Panc1 (cell line): ENCODE measurements at places on chromosomes 12 and 14. TPM values are rescaled to one million over a fixed set of nuclear protein-coding genes. Genes with fewer than 3 reads are reported as not detected.

Gene TDRD9
- total RNA-seq = not detected

- DNase-seq = no peak
- peak overlapping the region; percentile 67; the same call in 1 of the 2 replicates for H3K27ac ChIP-seq
- H3K4me1 ChIP-seq = peaks cover 33% of the 10 kb centered on the region
- H3K4me3 ChIP-seq = no peak overlapping the region
Measured at GRCh38 chr12:25996677-25997076, 38.2 kb downstream of the RASSF8 start.

GRCh38 chr12:93336291-93336741, 41.4 kb upstream of the NUDT4 start:
- no peak for DNase-seq
- H3K4me1 ChIP-seq = no peaks in the 10 kb centered on the region

GRCh38 chr12:89544022-89544421, 18.2 kb upstream of the POC1B start:
- H3K27me3 ChIP-seq = no peaks in the 10 kb centered on the region
- no peak for DNase-seq
- no peaks in the 10 kb centered on the region for H3K4me1 ChIP-seq
- no peaks in the 10 kb centered on the region for H3K36me3 ChIP-seq
- no peak overlapping the region for H3K4me3 ChIP-seq

Gene SLC25A47
- not detected for total RNA-seq

Gene GALNT9
- 0.33 TPM for total RNA-seq

DNA sequence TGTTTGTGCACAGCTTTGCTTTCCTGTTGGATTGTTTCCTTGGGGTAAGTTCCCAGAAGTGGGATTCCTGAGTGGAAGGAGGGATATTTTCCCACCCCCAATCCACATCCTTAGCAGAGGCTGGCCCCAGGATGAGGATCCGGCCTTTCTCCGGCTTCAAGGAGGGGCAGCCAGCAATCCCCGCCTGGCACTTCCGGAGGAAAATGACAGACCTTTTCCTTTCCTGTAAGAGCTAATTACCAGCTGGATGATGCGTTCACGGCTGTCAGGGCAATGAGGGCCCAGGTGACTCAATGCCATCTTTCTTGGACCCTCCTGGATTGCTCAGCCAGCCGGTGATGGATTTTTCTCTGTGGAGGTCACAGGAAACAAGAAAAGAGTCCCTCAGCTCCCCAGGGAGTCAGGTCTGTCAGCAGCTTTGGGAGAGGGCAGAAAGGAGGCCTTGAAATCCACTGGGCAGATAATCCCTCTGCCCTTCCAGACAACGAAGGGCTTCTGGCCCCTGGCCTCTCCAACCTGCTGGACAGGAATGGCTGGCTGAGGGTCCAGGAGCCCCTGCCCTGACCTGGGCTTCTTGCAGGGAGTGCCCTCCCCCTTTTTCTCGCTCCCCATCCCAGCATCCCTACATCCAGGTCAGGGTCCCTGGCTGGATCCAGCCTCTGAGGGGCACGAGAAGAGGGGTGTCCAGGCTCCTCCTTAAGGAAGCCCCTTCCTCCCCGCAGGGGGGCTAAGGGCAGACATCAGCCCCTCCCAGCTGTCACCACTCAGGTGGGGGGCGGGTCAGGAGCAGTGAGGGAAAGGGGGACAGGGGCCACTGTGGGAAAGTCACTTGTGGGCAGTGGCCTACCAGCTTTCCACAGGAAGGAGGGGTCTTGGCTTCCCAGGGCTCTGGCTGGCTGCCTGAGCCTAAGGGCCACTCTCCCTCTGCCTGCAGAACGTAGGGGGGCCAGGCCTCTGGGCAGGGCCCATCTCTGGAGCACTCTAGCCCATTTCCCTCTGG, 16.1 kb upstream of the CCDC85C start:
- no peaks in the 10 kb centered on the region for H3K27me3 ChIP-seq
- H3K4me1 ChIP-seq = no peaks in the 10 kb centered on the region; the same call in 1 of the 2 replicates
- H3K27ac ChIP-seq = no peak overlapping the region
- H3K4me3 ChIP-seq = no peak overlapping the region
- no peak for DNase-seq

- H3K4me1 ChIP-seq = no peaks in the 10 kb centered on the region
- 0 out of 2 replicates have a peak, but pooled peaks cover 3% of the 10 kb centered on the region for H3K36me3 ChIP-seq
- H3K27me3 ChIP-seq = no peaks in the 10 kb centered on the region
- H3K27ac ChIP-seq = no peak overlapping the region
- no peak overlapping the region for H3K4me3 ChIP-seq
Measured at GRCh38 chr14:73162251-73162650, 25.9 kb downstream of the PSEN1 start.

- DNase-seq = no peak
- no peak overlapping the region for H3K4me3 ChIP-seq
- no peak overlapping the region for H3K27ac ChIP-seq
- no peaks in the 10 kb centered on the region for H3K27me3 ChIP-seq
- no peaks in the 10 kb centered on the region for H3K36me3 ChIP-seq
Measured at GRCh38 chr14:61388173-61388975, 67.0 kb downstream of the PRKCH start.

- H3K4me3 ChIP-seq = no peak overlapping the region
- DNase-seq = no peak
- H3K4me1 ChIP-seq = no peaks in the 10 kb centered on the region
- H3K27ac ChIP-seq = no peak overlapping the region
- no peaks in the 10 kb centered on the region for H3K27me3 ChIP-seq
Measured at GRCh38 chr14:95193081-95193480, 35.8 kb upstream of the DICER1 start.

- H3K36me3 ChIP-seq = peaks cover 10% of the 10 kb centered on the region
- no peaks in the 10 kb centered on the region for H3K27me3 ChIP-seq
- H3K27ac ChIP-seq = no peak overlapping the region
- DNase-seq = no peak
- peaks cover 14% of the 10 kb centered on the region for H3K4me1 ChIP-seq
- no peak overlapping the region for H3K4me3 ChIP-seq
Measured at GRCh38 chr12:6750506-6750905, 2.4 kb downstream of the MLF2 start.

GRCh38 chr12:63021116-63021515, 86.2 kb upstream of the PPM1H start:
- no peaks in the 10 kb centered on the region for H3K36me3 ChIP-seq
- H3K27me3 ChIP-seq = peaks cover 2% of the 10 kb centered on the region; the same call in 1 of the 2 replicates
- H3K4me3 ChIP-seq = no peak overlapping the region
- no peak overlapping the region for H3K27ac ChIP-seq

Gene CELA1
- not detected for total RNA-seq

GRCh38 chr12:10027721-10028120, 2.8 kb upstream of the CLEC9A start:
- H3K4me1 ChIP-seq = no peaks in the 10 kb centered on the region
- no peak for DNase-seq
- no peak overlapping the region for H3K27ac ChIP-seq

- peaks cover 18% of the 10 kb centered on the region for H3K27me3 ChIP-seq
- H3K27ac ChIP-seq = no peak overlapping the region
- H3K4me3 ChIP-seq = no peak overlapping the region; the same call in 1 of the 2 replicates
- no peak for DNase-seq
- peaks cover 10% of the 10 kb centered on the region; the same call in 1 of the 2 replicates for H3K4me1 ChIP-seq
Measured at GRCh38 chr12:47903151-47903611, 1.6 kb downstream of the VDR start.

Gene ERP27
- total RNA-seq = not detected

DNA sequence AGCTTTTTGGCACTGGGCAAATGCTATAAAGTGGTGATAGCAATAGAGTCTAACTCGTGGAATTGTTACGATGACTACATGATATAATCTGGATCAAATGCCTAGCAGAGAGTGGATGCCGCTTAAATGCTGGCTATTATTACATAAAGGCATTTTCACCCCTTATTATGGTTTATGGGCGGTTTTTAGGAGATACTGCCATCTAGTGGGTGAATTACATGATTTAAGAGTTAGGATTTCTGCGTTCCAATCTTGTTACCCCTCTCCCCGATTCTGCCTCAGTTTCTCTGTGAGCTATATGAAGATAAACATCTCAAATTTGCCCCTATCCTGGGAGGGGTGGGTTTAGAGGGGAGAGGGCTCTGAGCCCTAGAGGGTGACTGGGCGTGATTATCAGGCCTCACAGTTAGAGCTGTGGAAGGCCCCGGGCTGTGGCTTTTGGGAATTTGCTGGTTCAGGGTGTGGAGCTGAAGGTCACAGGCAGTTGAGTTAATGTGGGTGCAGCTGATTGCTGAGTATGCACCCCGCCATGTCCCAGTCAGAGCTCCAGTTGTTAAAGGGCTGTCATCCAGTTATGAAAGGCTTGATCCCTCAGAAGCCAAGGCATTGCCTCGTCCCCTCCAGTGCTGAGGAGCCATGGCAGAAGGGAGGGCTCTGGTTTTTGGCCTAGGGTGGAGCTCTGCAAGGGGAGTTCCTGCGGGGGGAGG, 14.4 kb downstream of the CLSTN3 start:
- no peaks in the 10 kb centered on the region for H3K27me3 ChIP-seq
- H3K4me1 ChIP-seq = no peaks in the 10 kb centered on the region
- H3K36me3 ChIP-seq = no peaks in the 10 kb centered on the region
- H3K4me3 ChIP-seq = no peak overlapping the region
- H3K27ac ChIP-seq = no peak overlapping the region

Gene GNPNAT1
- total RNA-seq = 22.2 TPM

GRCh38 chr12:121807642-121808347, 4.0 kb downstream of the SETD1B start:
- no peak overlapping the region for H3K4me3 ChIP-seq
- H3K27ac ChIP-seq = peak overlapping the region; percentile 88; the same call in 1 of the 2 replicates
- peaks cover 8% of the 10 kb centered on the region for H3K36me3 ChIP-seq
- no peak for DNase-seq

DNA sequence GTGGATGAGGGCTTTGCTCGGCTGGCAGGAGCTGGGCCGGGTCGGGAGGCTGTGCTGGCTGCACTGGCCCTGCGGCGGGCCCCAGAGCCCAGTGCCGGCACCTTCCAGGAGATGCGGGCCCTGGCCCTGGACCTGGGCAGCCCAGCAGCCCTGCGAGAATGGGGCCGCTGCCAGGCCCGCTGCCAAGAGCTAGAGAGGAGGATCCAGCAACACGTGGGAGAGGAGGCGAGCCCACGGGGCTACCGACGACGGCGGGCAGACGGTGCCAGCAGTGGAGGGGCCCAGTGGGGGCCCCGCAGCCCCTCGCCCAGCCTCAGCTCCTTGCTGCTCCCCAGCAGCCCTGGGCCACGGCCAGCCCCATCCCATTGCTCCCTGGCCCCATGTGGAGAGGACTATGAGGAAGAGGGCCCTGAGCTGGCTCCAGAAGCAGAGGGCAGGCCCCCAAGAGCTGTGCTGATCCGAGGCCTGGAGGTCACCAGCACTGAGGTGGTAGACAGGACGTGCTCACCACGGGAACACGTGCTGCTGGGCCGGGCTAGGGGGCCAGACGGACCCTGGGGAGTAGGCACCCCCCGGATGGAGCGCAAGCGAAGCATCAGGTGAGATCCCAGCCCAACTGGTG, 11.5 kb downstream of the ARHGEF40 start:
- no peak overlapping the region for H3K27ac ChIP-seq
- no peak overlapping the region for H3K4me3 ChIP-seq
- no peak for DNase-seq
- no peaks in the 10 kb centered on the region for H3K4me1 ChIP-seq
- no peaks in the 10 kb centered on the region for H3K27me3 ChIP-seq

DNA sequence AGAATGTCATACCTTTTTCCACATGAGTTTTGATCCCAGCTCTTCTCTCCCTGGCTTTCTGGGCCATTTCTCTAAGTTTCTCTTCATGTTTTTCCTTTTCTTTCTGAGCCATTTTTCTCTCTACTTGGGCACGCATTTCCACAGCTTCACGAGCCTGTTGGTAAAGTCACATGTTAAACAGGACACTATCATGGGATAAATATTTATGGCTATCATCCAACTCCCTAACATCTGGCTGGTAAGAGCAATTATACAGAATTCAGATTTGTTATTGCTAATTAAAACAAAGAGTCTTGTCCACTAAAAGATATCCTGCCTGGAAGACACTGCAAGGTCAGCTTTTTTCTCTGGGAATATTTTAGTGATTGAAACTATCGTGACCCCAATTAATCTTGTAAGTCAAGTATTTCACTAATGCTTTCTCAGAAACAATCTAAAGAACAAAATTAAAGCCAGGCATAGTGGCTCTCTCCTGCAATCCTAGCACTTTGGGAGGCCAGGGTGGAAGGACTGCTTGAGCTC, 23.1 kb downstream of the SLIRP start:
- no peak for DNase-seq
- no peaks in the 10 kb centered on the region for H3K27me3 ChIP-seq
- no peaks in the 10 kb centered on the region for H3K4me1 ChIP-seq
- H3K27ac ChIP-seq = no peak overlapping the region

DNA sequence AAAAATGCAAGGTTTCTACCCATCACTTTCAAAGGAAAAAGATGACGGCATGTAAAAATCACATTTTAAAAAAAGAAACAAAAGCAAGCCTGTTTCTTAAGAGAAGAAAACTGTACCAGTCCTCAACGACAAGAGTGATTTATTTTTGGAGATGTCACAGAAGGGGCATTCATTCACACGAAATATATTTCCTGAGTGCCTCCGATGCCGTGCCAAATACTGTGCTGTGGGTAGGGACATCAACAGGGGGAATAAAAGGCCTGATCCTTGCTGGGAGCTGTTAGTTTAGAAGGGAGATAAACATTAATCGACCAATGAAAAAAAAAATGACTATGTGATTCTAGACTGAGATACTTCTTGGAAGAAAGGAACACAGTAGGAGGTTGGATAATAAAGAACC, 297.5 kb upstream of the SOX5 start:
- H3K4me3 ChIP-seq = no peak overlapping the region
- no peaks in the 10 kb centered on the region for H3K4me1 ChIP-seq
- DNase-seq = no peak
- no peaks in the 10 kb centered on the region for H3K27me3 ChIP-seq
- no peaks in the 10 kb centered on the region for H3K36me3 ChIP-seq

Gene SYNE3
- total RNA-seq = 6.2 TPM

Gene HOMEZ
- 7.6 TPM for total RNA-seq

DNA sequence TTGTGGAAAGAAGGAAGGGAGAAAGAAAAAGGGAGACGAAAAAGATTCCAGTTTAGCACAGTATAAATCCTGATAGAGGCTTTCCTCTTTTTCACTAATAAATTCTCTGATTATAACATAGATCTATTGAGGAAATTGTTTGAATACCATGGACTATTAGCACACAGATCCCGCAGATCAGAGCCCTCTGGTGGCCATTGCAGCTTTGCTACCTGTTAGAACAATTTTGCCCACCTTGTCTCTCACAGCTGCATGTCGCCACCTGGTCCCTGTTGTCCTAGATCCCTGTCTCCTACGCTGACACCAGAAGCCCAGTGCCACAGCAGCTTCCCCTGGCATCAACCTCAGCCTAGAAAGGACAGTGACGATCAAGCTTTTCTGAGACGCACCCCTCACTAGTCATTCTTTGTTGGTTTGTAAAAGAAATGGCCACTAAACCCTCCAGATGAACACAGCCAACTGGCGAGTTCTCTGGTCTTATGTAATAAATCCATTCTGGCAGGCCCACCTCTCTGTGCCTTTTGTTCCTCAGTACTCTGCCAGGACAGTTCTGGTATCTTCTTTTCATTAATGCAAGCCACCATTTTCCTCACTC, 9.9 kb downstream of the GPHB5 start:
- H3K27ac ChIP-seq = no peak overlapping the region
- no peak overlapping the region for H3K4me3 ChIP-seq
- no peaks in the 10 kb centered on the region for H3K27me3 ChIP-seq
- no peaks in the 10 kb centered on the region for H3K4me1 ChIP-seq
- H3K36me3 ChIP-seq = no peaks in the 10 kb centered on the region

- H3K4me1 ChIP-seq = no peaks in the 10 kb centered on the region
- H3K27ac ChIP-seq = no peak overlapping the region
- no peaks in the 10 kb centered on the region; the same call in 1 of the 2 replicates for H3K27me3 ChIP-seq
- H3K36me3 ChIP-seq = no peaks in the 10 kb centered on the region
- DNase-seq = no peak
Measured at GRCh38 chr14:22026527-22026926, 352.9 kb upstream of the OR4E1 start.

Gene GLIPR1L1
- total RNA-seq = not detected

Gene SLC38A4
- 2.5 TPM for total RNA-seq

- no peak overlapping the region for H3K4me3 ChIP-seq
- H3K27me3 ChIP-seq = no peaks in the 10 kb centered on the region
- H3K4me1 ChIP-seq = no peaks in the 10 kb centered on the region
- H3K36me3 ChIP-seq = no peaks in the 10 kb centered on the region
Measured at GRCh38 chr14:96584199-96584906, 82.2 kb downstream of the PAPOLA start.

Gene RAD9B
- 0.98 TPM for total RNA-seq

Gene TSPAN19
- not detected for total RNA-seq
